ENCODE measurements at places on chromosomes 2 and 18. TPM values are rescaled to one million over a fixed set of nuclear protein-coding genes. Genes with fewer than 3 reads are reported as not detected.

Gene SLC30A3
- total RNA-seq = 0.39 TPM

Gene LOXHD1
- total RNA-seq = 0.76 TPM

DNA sequence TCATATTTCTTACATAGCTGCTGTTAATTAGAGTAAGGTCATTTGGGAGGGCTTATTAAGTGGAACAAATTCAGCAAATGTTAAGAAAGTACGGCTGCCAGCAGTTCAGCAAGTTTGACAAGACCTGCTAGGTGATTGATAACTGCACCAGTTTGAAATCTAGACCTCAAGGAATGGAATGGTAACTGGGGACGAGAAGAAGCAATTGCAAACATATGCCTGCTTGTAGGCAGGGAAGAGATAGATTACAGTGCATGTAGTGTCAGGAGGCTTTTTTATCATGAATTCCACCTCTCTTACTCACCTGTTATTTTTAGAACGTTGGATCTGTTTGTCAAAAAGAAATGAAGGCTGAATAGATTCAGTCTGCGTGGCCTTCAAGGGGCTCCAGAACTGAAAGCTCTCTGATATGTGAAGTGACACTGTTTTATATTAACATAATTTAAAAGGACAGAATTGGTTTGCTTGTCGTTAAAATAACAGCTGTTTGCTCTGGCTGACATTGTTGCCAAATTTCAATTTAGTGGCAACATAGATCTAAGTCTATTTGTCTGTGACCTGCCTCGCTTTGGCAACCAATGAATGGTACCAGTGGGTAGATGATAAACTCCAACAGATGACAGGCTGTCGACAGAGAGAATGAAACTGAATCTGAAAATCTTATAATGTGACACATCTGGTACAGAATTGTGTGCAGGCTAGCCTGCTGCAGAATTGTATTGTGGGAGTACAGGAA, 199.3 kb downstream of the ZNF407 start:
- DNase-seq = no peak

GRCh38 chr18:63908858-63909257, 1.1 kb downstream of the SERPINB10 start:
- no peak for DNase-seq

Gene CNTNAP5
- total RNA-seq = not detected

Gene ABCA12
- 0.58 TPM for total RNA-seq

Gene ALK
- total RNA-seq = 0.70 TPM

GRCh38 chr2:168992591-168993349, 38.4 kb downstream of the ABCB11 start:
- DNase-seq = no peak

Gene ATG16L1
- total RNA-seq = 25.0 TPM

GRCh38 chr18:73733806-73734314, 413.8 kb downstream of the FBXO15 start:
- no peak for DNase-seq

Gene USP40
- total RNA-seq = 40.0 TPM

DNA sequence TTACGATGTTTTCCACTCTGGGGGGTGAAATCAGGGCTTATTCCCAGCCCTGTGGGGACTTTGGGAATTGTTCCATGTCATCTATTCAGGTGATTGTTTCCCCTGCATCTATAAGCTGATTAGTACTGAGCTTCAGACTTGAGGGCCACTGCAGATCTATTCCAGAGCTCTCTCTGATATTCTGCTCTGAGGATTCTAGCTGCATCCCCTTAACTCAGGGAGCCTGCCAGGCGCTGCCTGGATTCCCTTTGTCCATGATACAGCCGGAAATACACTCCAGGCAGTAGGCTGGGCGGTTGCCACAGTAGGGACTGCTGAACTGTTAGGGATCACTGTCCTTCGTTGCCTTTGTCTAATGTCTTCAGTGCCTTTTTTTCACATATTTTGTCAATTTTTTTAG, 31.3 kb downstream of the PTRHD1 start:
- DNase-seq = no peak

GRCh38 chr2:57906152-57906732, 140.4 kb upstream of the VRK2 start:
- no peak for DNase-seq

GRCh38 chr18:62201870-62202269, 14.8 kb downstream of the RELCH start:
- DNase-seq = no peak
